ENCODE measurements at places on chromosomes 1 and 21.

DNA sequence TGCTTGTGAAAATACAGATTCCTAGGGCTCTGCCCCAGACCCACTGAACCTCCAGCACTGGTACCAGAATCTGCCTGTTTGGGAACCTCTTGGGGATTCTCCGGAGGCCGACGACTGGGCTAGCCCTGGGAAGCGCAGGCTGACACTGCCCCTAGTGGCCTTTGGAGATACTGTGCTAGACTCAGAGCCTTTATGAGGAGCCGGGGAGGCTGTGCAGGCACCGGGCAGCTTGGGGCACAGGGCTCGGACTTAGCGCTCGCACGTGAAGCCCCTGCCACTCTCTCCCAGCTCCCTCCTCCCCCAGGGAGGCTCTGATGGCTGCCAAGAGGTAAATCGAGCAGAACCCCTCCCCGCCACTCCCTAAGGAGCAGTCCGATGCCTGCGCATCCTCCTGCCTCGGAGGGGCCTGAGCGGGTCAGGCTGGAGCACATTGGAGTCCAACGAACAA, 144.6 kb upstream of the TNR start:
- DNase-seq, result no peak

GRCh38 chr1:209368864-209369598, 214.5 kb upstream of the CAMK1G start:
- DNase-seq, result no peak

- DNase-seq, result no peak
Observed at GRCh38 chr1:45629035-45629434, 5.2 kb upstream of the CCDC17 start.

- no peak for DNase-seq
Observed at GRCh38 chr21:26842974-26843932, 2.0 kb downstream of the ADAMTS1 start.

DNA sequence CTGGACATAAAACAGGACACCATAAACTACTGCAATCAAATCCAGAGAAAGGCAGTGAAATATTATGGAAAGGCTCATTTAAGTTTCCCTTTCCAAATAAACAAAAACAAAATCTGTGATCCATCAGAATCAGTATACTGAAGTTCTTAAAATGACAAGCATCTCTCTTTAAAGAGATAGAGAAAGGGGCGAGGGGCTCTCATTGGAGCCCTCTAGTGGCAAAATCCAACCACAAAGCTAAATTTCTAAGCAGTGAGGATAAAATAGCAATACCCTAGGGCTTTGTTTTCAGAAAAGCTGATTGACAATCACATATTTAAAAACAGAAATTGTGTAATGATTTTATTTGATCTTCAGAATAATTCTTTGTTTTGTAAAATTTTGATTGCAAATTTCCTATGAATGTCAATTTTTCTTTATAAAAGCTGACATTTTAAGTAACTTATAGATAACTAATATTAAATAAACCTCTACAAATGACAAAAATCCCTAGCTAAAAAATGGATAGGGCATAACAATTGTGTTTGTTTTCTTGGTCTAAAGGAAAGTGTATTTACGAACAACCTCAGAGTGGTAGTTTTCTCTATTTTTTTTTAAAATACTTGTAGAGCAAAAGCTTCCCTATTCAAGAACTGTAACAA, 138.2 kb downstream of the COL24A1 start:
- DNase-seq, result no peak

DNA sequence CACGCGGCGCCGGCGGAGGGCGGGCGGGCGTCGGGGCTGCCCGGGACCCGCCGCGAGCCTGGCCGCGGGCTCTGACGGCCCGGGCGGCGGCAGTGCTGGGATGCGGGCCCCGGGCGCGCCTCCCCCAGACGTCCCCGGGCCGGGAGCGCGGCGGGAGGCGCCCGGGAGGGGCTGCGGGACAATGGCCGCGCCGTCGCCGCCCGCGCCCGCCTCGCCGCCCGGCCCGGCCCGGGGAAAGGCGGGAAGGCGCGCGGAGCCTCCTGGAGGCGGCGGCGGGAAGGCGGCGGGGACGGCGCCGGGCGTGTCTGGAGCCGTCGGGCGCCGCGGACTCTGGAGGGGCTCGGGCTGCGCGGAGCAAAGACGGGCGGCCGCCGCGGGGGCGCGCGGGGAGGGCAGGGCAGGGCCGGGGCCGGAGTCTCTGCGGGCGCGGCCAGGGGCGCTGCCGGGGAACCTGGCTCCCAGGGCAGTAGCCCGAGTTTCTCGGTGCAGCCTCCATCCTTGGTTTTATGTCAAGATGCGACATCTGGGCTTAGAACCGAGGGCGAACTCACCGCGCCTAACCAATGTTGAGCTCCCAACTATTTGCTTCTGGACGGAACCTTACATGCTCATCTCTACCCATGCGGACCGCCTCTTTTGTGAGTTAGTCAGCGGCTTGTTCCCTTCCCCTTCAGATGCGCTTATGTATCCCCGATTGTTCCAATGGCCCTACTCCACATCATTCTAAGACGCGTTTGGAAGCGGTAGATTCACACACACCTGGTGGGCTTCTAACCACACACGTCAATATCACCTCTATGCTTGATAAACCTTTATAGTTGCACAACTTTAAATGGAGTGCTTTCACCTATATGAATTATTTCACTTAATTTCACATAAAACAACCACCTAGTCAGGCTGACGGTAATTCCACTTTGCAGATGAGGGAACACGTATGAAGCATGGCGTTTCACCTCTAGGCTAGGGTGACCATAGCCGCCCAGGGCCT, 651 bp downstream of the ZBTB8A start:
- DNase-seq, result no peak

DNA sequence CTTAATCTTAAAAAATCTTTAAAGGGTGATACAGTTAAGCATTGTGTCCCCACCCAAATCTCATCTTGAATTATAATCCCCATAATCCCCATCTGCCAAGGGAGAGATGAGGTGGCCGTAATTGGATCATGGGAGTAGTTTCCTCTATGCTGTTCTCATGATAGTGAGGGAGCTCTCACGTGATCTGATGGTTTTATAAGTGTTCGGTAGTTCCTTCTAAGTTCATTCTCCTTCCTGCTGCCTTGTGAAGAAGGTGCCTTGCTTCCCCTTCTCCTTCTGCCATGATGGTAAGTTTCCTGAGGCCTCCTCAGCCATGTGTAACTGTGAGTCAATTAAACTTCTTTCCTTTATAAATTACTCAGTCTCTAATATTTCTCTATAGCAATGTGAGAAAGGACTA, 10.7 kb downstream of the DHRS3 start:
- no peak for DNase-seq

DNA sequence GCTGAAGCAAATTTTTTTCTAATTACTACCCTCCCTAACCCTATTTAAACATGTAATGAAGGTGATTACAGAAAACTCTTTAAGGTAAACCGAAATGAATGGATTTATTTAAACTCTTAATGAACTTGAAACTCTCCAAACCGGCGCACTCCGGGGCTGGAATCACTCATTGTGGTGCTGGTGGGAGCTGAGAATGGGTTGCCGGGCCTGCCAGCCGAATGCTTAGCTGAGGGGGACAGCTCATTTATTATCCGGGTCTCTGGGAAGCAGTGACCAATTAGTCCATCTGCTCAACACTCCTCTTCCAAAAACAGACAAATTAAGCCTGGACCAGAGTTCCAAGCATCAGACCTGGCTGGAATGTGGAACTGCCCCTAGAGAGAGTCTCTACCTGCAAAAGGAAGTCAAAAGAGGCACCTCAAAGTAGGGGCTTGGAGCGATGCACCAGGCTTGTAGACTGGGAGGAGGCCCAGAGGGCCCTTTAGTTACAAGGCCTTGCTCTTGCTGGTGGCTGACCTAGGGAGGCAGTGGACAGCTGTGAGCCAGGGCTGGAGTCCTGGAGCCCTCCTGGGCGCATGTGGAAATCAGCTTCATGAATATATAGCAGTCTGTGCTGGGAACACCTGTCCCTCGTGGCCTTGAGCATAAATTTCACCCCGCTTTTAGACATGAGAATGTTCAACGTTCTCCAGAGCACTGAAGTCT, 320.7 kb downstream of the AJAP1 start:
- no peak for DNase-seq

DNA sequence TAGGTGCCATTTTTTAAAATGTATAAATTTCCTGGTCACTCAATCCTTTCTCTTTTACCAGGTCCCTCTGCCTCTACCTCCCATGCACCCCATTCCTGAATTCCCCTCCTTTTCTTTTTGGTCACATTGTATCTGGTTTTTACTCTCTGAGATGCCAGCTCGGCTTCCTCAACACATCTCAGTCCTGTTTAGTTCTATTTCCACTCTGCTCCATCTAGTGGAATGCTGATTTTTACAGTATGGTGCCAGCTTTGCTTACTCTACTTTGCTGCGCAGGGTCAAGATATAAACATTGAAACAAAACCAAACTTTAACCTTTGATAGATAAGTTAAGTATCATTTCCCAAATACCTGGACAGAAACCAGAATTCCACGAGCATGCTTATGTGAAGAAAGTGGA, 96.0 kb downstream of the ESRRG start:
- DNase-seq, result no peak

- no peak for DNase-seq
Observed at GRCh38 chr1:96674915-96675314, 46.7 kb upstream of the PTBP2 start.

- no peak for DNase-seq
Observed at GRCh38 chr1:219924342-219924741, 4.0 kb downstream of the SLC30A10 start.

DNA sequence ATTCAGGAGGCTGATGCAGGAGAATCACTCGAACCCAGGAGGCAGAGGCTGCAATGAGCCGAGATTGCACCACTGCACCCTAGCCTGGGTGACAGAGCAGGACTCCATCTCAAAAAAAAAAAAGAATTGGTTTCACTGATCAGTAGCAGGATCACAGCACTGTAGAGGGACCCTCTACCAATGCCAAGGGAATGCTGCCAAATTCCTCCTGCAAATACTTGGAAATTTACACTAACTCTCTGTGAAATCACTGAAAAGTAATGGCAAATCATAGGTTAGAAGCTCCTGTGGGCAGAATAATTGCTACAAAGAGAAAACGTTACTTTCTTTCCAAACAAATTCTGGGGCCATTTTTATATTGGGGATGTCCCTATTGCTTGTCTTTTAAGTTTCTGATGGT, 6.7 kb upstream of the GPR25 start:
- no peak for DNase-seq

DNA sequence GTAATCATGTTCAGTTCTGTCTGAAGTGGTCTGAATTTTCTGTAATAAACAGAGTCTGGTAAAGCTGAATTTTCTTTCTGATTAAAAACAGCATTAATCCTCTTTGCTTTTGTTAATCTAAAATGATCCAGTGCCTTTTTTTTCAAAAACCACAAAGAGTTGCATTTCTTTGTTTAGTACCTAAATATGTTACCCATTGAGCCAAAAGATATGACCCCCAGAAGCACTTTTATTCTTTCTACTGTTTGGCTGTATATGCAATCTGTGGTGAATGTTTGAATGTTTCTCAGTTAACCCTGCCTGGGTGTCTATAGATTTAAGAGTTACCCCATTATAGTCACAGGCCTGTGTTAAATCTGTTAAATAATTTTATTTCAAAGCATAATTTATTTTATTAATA, 394.8 kb downstream of the PTPRC start:
- no peak for DNase-seq

DNA sequence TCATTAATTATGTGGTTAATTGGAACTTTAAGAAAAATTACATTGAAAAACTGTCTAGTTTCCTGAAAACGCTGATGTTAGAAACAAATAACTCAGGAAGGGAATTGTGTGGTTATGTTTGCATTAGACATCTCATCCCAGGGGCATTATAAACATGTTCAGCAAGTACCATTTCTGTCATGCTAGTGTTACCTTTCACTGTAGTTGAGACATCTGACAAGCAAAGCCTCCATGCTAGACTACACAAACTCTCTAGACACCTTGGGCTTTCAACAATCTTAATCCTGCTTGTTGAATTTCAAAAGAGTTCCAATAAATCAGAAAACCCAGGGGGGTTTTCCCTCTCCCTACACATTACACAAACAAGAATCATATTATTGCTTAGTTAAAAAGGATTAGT, 536.8 kb downstream of the KCNT2 start:
- no peak for DNase-seq

GRCh38 chr1:146035048-146035423, 13.5 kb upstream of the HJV start:
- no peak for DNase-seq

GRCh38 chr1:110011527-110012041, 22.8 kb upstream of the STRIP1 start:
- no peak for DNase-seq

- no peak for DNase-seq
Observed at GRCh38 chr1:97902067-97902466, 18.8 kb downstream of the DPYD start.

DNA sequence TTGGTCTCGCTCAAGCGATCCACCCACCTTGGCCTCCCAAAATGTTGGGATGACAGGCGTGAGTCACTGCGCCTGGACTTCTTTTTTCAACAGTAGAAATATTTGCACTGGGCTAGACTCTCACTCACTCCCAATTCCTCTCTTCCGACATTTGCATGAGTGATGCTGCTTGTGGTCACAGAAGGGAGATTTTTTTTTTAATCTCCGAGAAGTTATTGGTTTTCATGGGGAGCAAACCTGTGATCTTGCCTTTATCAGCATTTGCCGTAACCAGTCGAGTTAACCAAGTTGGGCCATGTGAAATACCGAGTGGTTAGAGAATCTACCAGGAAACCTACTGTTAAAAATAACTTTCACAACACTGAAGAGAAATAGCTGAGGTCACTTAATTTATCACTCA, 21.1 kb downstream of the ERG start:
- no peak for DNase-seq

- DNase-seq, result no peak
Observed at GRCh38 chr21:32946654-32947053, 79.1 kb upstream of the OLIG2 start.
